ENCODE measurements at places on chromosomes 1 and 21. TPM values are rescaled to one million over a fixed set of nuclear protein-coding genes. Genes with fewer than 3 reads are reported as not detected.

DNA sequence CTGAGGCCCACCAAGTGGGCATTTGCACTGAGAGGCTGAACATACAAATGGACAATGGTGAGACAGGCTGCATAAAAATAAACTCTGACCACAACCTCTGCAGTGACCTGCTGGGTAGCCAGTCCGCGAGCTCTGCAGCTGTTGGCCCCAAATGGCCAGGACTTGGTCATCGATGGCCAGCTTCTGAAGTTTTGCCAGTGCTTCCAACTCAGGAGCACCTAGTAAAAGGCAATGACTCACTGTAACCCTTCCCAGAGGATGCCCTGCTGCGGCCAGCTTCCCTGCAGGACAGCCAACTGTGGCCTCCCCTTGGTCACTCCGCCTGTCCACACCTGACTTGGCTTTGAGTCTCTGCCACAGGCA lies 185.4 kb downstream of the DYRK1A start:
- no peak for DNase-seq

DNA sequence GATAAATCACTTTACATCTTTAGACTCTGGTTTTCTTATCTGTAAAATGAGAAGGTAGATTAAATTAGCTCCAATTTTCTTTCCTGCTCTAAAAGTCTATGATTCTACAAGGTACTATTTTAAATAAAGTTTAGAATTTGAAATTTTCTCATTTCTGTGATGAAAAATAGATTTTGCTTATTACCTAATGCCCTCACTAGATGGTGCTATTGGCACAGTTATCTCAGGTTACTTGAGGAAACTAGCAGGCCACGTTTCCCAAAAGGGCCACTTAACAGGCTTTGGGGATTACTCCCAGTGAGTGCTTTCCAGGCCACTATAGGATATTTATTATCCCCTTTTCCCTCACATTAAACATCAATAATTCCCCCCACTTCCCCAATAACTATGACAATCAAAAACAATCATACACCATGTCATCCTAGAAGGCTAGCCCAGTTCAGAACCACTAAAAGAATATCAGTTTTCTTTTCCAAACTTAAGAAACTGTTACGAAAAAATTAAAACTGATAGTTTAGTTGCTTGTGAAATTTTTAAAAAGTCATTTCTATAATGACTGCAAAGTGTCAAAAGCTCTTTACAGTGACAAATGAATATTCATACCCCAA lies 30.6 kb downstream of the OMA1 start:
- DNase-seq = peak; percentile 7

DNA sequence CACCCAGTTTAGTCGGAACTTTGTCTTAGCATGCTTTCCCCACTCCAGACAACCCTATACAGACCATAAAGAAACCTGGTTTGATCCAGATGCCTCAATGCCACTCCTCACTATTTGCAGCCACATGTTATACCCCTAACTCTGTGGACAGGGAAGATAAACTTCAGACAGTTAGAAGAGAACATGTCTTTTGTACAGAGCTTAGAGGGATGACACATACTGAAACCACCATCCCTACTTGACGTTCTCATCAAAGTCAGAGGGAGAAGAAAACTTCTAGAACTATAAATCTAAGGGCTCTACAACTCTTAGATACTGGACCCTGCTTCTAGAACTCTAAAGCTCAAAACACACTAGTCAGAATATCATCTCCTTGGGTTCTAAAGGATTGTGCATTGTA lies 3.7 kb downstream of the SYT6 start:
- no peak for DNase-seq

Gene MGST3
- polyA plus RNA-seq = 201 TPM

- DNase-seq = no peak
Observed at GRCh38 chr1:214632091-214632490, 29.1 kb downstream of the CENPF start.

DNA sequence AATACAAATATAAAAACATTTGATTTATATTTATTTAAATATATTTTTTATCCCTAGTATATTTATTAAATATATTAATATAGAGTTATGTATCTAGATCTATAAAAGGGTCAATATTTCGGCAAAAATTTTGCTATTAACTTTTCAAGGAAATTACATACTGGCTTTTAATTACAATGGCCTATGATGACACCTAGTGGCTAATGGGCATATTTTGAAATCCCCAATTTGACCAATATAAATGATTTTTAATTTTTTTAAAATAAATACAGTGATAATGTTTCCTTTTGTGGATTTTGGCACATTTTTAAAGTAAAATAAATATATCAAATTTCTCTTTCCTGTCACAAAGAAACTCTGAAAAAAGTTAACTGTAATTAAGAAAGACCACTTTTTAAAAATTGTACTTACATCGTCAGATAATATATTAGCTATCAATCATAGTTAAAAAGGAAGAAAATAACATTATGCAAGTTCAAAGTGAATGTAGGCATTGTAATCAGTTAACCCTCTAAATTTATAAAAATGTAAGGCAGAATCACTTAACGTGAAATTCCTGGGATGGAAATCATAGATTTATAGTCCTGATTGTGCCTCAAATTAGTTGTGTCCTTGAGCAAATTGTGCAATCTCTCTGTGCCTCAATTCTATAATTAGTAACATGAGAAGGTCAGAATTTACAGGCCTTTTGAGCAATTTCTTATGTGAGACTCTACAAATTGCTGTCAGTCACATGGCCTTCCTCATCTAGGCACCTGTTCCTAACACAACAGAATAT lies 25.6 kb upstream of the RGS13 start:
- DNase-seq = no peak

Gene ZNF648
- polyA plus RNA-seq = 0.64 TPM

DNA sequence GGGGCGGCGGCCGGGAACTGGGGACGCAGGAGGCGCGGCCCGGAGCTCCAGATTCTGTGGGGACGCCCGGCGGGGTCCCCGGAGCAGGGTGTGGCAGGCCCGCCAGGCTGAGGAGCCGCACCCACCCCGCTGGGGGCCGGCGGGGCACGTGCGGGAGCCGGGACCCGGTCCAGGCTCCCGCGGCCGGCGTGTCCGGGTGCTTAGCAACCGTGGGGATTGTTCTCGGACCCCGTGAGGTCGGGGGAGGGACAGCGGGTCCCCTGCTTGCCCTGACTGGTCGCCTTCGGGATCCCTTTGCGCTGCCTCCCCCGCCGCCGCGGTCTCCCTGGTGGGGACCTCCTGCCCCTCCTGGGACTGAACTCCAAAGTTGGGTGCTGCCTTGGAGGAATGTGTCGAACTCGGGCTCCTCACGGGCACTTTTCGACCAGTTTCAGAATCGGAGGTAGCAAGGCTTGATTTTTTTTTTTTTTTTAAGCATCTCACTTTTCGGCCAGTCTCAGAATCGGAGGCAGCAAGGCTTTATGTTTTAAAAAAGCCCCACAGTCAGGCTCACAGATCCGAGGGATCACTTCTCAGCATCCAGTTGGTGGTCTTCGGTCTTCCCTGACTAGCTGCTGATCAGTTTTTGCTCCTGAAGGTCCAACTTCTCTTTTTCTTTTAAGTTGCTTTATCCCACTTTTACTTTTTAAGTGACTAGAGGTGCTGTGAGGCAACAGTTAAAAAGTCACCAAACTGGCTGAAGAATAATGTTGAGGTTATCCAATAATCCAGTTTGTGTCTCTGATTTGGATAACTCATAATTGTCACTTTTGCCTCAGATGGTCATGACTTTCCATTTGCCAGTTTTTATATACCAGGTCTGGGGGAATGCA lies 648 bp downstream of the FAM76A start:
- no peak for DNase-seq

Gene FAM177B
- 0.06 TPM for polyA plus RNA-seq

DNA sequence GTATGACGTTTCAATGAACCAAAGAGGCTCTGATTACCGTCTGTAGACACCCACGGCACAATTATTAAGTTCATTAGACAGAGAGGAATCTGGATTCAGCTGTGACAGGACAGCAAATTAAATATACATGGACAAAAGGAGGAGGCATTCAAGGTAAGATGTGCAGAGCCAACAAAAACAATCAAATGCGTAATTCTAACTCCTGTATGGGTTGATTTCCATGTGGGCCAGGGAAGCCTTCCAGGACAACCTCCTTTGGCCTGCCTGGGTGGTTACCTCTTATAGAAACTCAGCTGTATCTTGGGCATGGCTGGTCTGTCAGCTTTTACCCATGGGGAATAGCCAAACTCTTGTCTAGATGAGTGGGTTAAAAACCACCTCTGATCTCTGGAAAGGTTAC lies 43.8 kb downstream of the CCN1 start:
- no peak for DNase-seq

- DNase-seq = no peak
Observed at GRCh38 chr1:101145449-101145820, 91.4 kb upstream of the S1PR1 start.

Gene CELA3A
- polyA plus RNA-seq = 0.09 TPM

DNA sequence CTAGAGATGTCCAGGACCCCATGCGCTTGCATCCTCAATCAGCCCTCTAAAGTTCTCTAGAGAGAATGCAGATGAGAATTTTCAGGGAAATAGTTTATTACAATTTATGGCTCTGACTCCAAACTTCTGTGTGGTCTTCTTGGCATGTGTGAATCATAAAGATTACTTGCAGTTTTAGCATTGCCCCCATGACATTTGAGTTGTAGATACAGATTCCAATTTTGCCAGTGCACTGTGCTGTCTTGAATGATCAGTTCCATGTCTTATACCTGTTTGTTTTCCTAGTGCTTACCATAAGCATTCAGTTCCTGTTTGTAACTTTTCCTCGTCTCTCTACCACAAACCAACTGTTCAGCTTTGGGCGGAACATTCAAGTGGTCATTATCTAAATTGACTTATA lies 4.8 kb downstream of the KRTAP21-3 start:
- no peak for DNase-seq

GRCh38 chr1:76269155-76269554 lies 194.6 kb downstream of the ST6GALNAC3 start:
- DNase-seq = no peak

GRCh38 chr1:44408212-44408582 lies 3.1 kb downstream of the RNF220 start:
- DNase-seq = no peak

Measured in H1 (cell line).